D341Med (cell line): ENCODE measurements at places on chromosomes 6 and 20.

DNA sequence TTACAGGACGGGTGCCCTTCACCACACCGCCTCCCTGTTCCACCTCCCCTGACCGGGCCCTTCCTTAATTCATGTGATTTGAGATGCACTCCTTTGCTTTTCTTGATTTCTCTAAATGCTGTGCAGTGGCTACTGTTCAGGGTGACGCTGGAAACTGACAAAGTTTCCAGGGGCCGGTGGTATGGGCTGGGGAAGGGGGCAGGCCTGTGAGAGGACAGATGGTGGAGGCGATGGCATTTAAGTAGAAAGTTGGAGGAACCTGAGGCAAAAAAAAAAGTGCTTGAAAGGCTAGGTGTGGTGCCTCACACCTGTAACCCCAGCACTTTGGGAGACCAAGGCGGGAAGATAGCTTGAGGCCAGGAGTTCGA, 121.6 kb upstream of the RNF24 start:
- DNase-seq: no peak

DNA sequence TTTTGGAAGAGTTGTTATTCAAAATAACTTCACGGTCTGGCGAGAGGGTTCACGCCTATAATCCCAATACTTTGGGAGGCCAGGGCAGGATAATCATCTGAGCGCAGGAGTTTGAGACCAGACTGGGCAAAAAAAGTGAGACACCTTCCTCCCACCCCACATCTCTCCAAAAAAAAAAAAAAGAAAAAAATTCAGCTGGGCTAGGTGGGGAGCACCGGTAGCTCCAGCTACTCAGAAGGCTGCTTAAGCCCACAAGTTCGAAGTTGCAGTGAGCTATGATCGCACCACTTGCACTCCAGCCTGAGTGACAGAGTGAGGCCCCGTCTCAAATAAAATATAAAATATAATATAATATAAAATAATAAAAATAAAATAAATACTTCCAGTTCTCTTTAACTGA, 10.4 kb downstream of the OR2B2 start:
- no peak for DNase-seq

DNA sequence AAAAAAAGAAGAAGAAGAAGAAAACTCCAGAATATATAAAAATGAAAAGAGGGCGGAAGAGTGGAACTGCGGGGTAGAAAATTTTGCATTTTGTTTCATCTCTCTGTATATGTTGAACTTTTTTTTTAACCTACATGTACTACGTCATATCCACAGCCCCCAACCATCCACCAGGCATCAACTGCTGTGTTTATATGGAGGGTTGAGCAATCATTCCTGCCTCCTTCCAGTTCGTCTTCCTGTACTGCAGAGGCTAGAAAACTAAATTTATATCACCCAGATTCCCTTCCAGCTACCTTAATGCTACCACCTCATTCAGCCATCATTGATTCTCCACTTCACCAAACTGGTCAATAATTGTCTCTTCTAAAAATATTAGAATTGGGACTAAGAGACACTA, 9.5 kb upstream of the SIGLEC1 start:
- no peak for DNase-seq

DNA sequence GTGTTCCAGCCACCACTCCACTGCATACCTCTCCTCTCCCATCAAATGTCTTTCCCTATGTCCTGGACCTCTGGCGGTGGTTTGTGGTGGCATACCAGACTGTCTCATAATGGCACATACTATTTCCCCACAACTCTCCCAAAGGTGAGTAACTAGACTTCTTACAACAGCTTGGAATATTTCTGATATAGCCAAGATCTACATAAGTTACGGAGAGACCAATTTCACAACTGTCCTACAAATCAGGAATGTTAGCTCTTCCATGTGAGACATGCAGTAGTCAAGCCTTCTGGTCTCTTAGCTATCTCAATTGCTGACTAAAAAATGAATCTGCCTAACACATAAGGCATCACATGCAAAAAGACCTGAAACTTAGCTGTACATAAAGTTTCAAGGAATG, 588.9 kb downstream of the RNF144B start:
- DNase-seq: no peak

DNA sequence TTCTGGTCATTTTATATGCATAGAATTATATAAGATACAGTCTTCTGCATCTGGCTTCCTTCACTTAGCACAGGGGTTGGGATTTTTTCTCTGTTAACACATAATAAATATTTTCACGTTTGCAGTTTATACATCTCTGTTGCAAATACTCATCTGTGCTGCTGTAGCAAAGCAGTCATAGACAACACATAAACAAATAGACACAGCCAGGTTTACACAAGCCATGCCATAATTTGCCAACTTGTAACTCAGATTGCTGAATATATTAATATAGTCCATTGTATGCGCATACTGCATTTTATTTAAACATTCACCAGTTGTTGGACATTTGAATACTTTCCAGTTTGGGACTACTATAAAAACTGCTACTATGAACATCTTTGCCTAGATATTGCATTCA, 35.0 kb downstream of the LMBRD1 start:
- DNase-seq: no peak

- no peak for DNase-seq
Observed at GRCh38 chr6:110414669-110415068, 706 bp downstream of the DDO start.

DNA sequence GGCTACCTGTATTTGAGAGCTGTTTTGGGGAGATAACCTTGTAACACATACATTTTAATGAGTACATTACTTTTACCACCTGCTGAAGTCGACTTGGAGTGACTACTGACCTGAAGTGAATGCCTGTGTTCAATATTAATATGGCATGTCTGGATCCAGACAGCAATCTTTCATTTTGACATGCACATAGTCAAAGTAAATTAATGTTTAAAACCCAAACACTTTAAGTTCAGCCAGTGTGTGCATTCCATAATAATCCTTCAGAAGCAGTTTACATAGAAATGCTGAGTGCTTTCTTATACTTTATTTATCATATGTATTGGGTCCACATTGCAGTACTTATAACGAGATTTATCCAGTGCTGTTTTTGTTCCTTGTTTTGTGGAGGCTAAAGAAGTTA, 38.0 kb downstream of the CDKAL1 start:
- DNase-seq: no peak

GRCh38 chr6:115220551-115221159, 840.0 kb downstream of the FRK start:
- no peak for DNase-seq

DNA sequence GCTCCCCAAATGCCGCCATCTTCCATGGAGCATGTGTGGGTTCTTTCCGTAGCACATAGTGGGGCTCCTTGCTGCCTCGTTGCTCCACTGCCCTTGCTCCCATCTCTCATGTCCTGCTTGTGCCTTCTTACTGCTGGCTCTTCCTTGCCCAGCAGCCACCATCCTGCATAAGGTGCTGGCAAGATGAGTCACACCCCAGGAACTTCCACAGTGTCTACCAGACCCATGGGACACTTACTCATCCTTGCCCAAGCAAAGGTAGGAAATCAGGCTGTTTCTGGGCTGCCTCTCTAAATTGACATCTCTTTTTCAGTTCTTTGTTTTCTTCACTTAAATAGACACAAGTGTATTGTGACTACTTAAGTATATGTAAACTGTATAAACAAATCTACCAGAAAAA, 39.4 kb upstream of the RGS17 start:
- no peak for DNase-seq

DNA sequence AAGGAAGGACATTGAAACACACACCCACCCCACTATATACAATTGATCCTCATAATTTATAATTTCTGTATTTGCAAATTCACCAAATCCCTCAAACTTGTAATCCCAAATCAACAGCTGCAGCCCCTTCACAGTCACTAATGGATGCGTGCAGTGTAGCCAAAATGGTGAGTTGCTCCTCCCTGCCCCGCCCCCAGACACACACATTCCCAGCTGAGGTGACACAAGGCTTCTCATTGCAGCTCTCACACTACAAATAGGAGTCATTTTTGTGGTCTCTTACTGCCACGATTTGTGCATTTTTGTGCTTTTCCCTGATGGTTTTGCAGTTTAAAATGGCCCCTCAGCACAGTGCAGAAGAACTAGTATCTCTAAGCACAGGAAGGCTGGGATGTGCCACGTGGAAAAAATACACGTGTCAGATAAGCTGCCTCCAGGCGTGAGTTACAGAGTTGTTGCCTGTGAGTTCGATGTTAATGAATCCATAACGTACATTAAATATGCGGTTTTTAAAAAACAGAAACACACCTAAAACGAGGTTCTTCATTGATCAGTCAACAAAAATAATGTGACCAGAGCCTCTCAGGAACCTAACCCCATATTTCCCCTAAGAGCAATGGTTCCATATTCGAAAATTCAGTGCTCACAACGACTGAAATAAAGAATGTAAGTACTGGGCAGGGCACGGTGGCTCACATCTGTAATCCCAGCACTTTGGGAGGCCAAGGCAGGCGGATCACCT, 8.2 kb downstream of the ATP9A start:
- DNase-seq: no peak

GRCh38 chr20:2739042-2739398, 46.4 kb downstream of the EBF4 start:
- no peak for DNase-seq

GRCh38 chr6:111552241-111552744, 53.4 kb downstream of the TRAF3IP2 start:
- DNase-seq: peak; percentile 78

DNA sequence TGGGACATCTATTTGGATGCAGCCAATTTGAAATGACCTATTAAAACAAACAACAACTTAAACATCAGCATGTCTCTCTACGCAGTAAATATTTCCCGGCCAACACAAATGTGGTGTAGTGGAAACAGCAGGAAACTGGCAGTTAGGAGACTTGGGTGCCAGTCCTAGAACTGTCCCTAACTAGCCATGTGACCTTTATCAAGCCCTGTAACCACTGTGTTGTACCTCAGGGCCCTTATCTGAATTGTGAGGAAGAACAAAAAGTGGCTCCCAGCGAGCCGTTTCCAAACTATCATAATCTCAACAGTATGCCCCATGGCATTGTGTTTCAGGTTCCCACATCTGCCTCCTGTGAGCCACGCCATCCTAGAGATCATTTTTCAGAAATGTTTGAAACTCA, 124.5 kb downstream of the IMPG1 start:
- DNase-seq: no peak

DNA sequence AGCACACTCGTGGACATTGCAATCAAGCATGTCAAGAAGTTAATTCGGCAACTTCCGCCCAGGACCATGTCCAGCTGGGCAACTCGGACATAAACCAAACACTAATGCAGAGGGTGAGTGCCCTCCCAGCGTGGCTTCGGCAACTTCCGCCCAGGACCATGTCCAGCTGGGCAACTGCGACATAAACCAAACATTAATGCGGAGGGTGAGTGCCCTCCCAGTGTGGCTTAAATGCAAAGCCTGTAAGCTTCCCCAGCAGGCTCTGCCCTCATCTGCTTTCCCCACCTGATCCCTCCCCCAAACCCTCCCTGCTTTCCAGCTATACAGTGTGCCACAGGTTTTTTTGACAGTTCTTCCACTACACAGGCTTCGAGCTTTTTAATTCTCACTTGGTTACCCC, 143.4 kb downstream of the PXDC1 start:
- peak; percentile 25 for DNase-seq

- DNase-seq: no peak
Observed at GRCh38 chr6:1296542-1296941, 15.4 kb upstream of the FOXQ1 start.

GRCh38 chr6:22001396-22002027, 295.3 kb downstream of the PRL start:
- no peak for DNase-seq

DNA sequence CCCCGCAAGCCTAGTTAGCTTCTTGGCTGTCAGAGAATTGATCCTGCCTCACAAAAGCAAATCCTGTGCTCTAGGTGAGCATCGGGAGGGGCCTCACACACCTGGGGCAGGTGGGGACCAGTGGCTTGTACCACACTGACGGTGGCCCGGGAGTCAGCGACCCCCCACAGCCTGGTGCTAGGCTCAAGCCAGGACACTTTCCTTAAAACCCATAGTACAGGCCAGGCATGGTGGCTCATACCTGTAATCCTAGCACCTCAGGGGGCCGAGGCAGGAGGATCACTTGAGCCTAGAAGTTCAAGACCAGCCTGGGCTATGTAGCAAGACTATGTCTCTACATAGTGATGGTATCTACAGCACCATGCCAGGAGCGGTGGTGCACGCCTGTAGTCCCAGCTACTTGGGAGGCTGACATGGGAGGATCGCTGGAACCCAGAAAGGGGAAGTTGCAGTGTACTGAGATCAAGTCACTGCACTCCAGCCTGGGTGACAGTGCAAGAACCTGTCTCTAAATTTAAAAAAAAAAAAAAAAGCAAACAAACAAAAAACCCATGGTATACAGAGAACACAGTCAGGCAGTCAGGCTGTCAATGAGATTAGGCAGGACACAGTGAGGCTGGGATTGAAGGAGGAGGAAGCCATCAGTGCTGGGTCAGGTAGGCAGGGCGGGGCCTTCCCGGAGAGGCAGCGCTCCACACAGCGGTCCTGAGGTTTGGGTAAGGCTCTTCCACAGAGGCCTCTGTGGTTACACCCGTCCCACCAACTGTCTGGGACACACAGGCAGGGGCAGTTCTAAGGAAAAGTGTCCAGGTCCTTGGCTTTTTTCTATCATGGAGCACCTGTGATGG, 41.3 kb downstream of the SYNJ2 start:
- DNase-seq: no peak

DNA sequence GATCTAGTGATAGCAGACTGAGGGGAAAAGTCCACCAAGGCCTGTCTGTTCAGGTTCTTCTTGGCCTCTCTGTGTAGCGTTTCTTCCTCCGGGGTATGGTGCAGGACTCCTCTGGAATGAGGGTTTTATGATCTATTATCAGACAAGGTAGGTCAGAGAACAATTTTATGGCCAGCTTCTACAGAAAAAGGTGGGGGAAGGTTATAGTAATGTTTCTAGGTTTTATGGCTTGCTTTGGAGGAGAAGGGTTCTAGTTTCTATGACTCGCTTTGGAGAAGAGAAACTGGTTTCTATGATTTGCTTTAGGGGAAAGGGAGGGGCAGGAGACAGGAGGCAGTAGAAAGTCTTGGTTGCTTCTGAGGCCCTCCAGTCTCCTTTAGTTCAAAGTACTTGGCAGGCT, 144.8 kb upstream of the LAMA2 start:
- no peak for DNase-seq

- DNase-seq: no peak
Observed at GRCh38 chr6:154703124-154703523, 30.1 kb upstream of the SCAF8 start.

GRCh38 chr6:14834851-14835530, 410.9 kb upstream of the JARID2 start:
- no peak for DNase-seq

GRCh38 chr6:167412506-167412905, 87.6 kb downstream of the TTLL2 start:
- DNase-seq: no peak

DNA sequence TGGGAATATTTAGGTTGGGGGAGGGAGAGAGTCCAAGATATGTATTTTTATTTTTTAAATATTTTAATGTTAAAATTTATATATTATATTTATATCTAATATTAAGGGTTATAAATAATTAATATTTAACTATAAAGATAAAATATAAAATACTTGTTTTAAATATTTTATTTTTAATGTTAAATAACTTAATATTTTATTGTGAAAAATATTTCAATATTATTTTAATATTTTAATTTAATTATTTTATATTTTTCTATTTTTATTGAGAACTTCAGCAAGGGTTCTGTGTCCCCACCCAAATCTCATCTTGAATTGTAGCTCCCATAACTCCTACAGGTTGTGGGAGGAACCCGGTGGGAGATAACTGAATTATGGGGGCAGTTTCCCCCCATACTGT, 34.0 kb downstream of the PERP start:
- no peak for DNase-seq

GRCh38 chr6:166365806-166366205, 16.9 kb downstream of the MPC1 start:
- no peak for DNase-seq

- no peak for DNase-seq
Observed at GRCh38 chr20:4810426-4811019, 88.8 kb downstream of the PRND start.

GRCh38 chr6:137766596-137767370, 100.3 kb upstream of the TNFAIP3 start:
- no peak for DNase-seq
